Fibroblast of skin of back (primary cell): ENCODE measurements at places on chromosomes 12 and 14.

GRCh38 chr12:111586986-111587385, 12.1 kb downstream of the ATXN2 start:
- DNase-seq = no peak

DNA sequence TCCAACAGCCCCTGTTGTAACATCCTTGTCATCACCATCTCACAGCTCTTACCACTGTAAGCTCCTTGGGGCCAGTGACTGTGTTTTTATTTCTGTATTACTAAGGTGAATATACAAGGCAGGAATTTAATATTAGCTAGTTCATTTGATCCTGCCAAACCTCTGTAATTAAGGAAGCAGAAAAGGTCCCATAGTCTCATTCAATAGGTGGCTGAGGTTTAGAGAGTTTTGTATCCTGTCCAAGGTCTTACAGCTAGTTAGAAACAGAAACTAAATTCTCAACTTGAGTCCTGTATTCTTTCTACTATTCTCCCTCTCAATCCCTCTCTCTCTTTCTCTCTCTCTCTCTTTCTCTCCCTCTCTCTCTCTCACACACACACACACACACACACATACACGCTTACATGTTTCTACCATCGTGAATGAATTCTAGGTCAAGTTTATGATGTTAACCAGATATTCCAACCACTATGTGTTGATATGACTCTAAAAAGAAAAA, 543 bp upstream of the GLIPR1 start:
- no peak for DNase-seq

DNA sequence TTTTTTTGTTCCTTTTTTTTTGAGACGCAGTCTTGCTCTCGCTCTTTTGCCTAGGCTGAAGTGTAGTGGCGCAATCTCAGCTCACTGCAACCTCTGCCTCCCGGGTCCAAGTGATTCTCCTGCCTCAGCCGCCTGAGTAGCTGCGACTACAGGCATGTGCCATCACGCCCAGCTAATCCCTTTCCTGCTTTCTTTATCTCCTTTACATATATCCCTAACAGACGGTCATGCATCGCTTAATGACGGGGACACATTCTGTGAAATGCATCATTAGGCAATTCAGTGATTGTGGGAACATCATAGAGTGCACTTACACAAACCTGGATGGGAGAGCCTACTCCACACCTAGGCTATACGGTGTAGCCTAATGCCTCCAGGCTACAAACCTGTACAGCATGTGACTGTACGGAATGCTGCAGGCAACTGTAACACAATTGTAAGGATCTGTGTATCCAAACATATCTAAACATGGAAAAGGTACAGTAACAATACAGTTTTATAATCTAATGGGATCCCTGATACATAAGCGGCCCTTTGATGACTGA, 32.8 kb downstream of the NOS1 start:
- DNase-seq = no peak

GRCh38 chr14:87199381-87199780, 793.6 kb downstream of the GALC start:
- no peak for DNase-seq

DNA sequence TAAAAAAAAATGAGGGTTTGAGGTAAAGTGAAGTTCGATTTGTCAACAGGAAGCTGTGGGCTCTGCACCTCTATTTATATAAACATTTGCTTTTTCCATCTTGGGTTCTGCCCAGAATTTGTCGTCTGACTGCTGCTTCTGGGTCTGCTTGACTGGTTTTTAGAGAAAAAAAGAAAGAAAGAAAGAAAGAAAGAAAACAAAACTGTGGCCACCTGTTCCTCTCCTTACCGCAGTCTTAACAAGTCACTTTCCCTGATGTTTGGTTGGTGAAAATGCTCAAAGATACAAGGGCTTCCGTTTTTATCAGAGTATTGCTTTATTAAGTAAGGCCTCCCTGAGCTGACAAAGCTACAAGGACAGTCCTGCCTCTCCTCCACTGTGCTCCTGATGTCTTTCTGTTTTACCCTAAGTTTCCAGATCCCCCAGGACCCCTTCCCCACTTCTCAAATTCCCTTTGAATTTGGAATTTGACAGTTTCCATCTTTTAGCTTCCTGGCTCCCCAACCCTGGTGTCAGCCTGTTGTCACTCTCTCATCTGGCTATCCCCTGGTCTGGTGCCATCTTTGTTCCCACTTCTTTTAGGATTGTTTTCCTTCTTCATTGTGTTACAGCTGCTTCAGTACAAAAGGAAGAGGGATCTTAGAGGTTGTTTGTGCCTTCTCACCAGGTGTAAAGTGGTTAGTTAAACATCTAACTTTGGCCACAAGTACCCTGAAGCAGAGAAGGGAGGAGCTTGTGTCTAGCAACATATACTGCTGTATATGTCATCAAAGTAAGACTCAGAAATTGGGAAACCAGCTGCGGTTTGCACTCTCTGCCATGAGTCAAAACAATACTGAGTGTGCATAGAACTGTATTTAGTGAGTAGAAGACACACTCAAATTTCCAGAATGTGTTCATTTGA, 18.0 kb downstream of the MFAP5 start:
- DNase-seq = no peak

- DNase-seq = peak; percentile 74
Observed at GRCh38 chr12:58504143-58504938, 416.0 kb downstream of the LRIG3 start.

GRCh38 chr14:78127961-78128360, 42.2 kb upstream of the NRXN3 start:
- DNase-seq = no peak

DNA sequence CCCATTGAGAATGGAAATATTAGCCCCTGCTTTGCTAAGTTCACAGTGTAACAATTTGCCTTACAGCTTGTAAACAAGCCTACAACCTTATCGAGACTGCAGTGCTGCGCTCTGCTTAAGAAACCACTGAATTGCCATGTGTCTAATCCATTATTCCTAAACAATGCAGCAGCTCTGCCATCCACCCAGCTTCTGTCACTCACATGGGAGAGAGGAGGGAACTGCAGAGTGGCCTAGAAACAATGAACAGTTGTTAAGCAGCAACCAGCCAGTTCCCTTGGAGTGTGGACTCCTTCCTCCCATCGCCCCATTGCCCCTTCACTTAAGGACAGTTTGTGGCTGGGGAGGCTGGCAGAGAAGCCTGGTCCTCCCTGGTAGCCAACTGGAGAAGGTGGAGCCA, 42.9 kb downstream of the TESPA1 start:
- DNase-seq = no peak

GRCh38 chr14:56333359-56334292, 215.4 kb downstream of the PELI2 start:
- DNase-seq = peak; percentile 86

- no peak for DNase-seq
Observed at GRCh38 chr14:98312006-98312405, 960.0 kb downstream of the BCL11B start.

DNA sequence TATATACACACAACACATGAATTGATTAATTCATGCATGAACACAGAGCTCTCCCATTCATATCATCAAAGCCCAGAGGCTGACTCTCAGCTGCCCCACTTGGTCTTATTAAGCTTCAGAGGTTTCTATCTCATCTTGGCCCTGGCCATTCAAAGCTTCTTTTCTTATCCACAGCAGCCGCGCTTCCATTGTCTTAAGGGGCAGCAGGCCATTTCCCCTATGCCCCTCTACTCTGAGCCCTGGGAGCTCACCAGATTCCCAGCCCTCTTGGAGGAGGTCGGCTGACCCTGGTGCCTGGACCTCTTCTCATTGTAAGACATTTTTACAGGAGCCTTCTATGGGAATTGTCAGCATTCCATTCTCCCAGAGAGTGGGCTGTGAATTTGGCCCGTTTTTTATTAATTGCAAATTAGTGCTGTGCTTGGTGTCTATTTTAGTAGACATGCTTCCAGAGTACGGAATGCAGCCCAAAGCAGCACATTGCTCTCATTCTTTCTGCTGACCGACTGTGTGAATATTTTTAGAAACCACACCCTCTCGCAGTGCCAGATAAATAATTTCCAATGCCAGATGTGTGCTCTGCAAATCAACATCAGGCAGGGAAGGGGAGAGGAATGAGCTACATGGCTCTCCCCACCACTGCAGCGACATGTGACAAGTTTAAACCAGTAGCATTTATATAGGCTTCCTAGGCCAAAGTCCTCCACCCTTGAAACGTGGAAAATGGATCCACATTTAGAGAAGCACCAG, 58.5 kb downstream of the NUAK1 start:
- peak; percentile 97 for DNase-seq

DNA sequence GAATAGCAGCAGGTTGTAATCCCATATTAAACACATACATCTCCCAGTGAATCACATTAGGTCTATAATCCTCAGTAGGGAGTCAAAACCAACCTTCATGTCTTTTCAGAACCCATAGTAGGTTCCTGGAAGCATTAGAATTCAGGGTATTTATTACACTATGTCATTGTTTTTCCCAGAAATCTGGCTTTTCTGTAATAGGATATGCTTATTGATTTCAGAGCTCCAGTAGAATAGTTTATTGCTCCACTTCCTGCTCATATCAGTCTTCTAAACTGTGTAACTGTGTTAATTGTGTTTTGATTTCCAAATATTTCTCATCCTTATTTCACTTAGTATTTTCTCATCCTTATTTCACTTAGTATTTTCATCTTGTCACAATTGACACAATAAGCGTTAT, 268.0 kb downstream of the CCDC59 start:
- no peak for DNase-seq

- DNase-seq = no peak
Observed at GRCh38 chr12:111274777-111275176, 94.1 kb downstream of the PHETA1 start.

GRCh38 chr14:89249065-89249695, 167.9 kb downstream of the FOXN3 start:
- DNase-seq = no peak

DNA sequence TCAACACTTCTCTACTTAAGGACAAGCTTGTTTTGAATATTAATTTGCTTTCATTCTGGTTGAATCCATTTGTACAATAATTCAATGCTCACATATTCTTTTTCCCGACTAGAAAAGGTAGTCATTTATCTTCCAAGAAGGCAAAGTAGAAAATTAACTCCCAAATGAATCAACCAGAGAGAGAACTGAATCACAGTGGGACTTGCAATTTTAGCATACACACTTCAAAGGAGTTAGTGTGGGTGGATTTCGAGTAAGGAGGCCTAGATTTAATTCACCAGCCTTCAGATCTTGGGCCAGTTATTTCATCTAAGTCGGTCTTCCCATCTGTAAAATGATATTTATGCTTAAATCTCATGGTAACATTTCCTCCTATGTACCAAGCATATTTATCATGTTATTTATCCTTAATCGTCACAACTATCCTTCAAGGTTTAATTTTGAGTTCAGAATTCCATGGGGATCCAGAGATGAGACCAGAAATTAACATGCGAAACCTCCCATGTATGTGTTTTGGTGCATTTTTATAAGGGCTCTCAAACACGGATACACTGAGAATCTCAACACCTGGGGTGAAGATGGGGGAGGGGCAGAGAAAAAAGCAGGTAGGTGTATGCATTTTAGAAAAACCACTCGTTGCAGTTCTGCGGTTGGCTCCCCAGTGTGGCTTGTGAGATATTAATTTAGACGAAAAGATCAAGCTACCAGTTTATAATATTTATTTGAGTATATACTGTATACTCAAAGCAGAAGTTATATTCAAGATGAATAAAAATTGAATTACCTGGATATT, 38.9 kb upstream of the IL22 start:
- DNase-seq = no peak

DNA sequence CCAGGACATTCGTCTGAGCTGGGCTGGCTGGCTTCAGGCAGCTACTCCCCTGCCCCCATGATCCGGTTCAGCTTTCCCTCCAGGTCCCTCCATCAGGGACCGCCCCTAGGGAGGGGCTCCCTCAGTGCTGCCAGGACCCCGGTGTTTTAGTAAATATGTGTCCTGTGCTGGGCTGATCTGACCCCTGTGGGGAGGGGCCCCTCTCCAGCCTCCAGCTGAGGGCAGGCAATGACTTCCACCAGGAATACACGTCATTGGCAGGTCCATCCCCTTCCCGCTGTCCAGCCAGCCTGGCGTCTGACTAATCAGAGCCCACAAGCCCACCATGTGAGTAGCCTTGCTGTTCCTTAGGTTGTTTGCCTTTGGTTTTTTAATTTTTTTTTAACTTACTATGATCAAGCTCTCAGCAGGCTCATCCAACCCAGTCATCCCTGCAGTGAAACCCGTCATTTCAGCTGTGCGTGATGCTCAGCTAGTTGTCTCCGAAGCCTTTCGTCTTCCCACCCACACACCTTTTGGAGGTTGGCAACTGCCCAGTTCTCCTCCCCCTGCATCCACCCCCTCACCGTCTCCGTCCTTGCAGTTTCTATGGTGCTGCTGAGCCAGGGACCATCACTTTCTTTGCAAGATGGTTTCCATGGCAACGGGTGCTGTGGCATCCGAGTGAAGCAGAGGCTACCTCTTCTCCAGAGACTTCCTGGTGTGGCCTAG, 16.0 kb upstream of the SERPINA4 start:
- DNase-seq = no peak

- no peak for DNase-seq
Observed at GRCh38 chr12:109525279-109525585, 47.8 kb downstream of the UBE3B start.

- peak; percentile 13 for DNase-seq
Observed at GRCh38 chr12:22529281-22530060, 14.9 kb downstream of the C2CD5 start.

- no peak for DNase-seq
Observed at GRCh38 chr12:98578821-98579220, 14.7 kb upstream of the SLC25A3 start.

- DNase-seq = no peak
Observed at GRCh38 chr14:81523016-81523415, 10.6 kb downstream of the SEL1L start.

DNA sequence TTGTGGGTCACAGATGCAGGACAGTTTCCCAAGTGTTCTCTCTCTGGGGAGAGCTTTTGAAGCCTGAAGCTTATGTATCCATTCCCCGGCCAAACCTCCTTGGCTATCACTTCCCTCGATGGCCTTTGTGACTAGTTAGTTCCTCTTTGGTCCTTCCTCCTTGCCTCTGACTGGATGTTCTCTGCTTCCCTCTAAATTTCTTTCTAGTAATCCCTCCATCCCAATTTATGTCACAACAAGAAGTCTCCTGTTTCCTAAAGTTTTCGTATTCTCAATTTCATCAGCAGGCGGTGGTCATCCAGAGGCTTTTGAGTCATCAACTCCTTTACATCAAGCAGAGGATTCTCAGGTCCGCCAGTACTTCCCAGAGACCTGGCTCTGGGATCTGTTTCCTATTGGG, 27.5 kb downstream of the A2ML1 start:
- DNase-seq = no peak

DNA sequence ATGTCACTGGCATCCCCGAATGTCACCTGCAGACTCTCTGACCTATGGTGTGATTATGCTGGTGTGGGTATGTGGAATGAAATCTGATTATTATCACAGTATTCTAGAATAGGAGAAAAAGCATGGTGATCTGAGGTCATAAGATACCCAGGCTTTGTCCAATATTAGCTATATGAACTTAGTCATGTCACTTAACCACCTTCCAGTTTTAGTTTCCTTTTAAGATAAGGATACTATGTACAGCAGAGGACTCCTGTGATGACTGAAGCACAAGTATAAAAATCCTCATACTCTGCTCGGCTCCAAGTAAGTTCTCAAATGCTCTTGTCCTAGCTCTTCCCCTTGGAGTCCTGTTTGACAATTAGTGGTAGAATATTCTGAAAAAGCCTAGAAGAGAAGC, 2.8 kb downstream of the GNS start:
- DNase-seq = no peak
